Glutamatergic neuron (in vitro differentiated cells): ENCODE measurements at places on chromosomes 16 and 17. TPM values are rescaled to one million over a fixed set of nuclear protein-coding genes. Genes with fewer than 3 reads are reported as not detected.

Gene SAT2
- total RNA-seq: 97.3 TPM

Gene PPL
- total RNA-seq: 4.7 TPM

Gene ADAD2
- not detected for total RNA-seq

Gene PRSS27
- 10.8 TPM for total RNA-seq

Gene SAMD14
- 95.0 TPM for total RNA-seq

Gene TEKT5
- not detected for total RNA-seq

Gene MT4
- total RNA-seq: not detected

Gene MRPL12
- total RNA-seq: 57.7 TPM

Gene PRRT2
- total RNA-seq: 91.0 TPM

Gene TMED6
- not detected for total RNA-seq

Gene IRX3
- total RNA-seq: 13.0 TPM

Gene BRICD5
- 30.2 TPM for total RNA-seq

Gene CPNE7
- total RNA-seq: 17.8 TPM

Gene ATP2A1
- 4.5 TPM for total RNA-seq

Gene SMIM36
- not detected for total RNA-seq

Gene P2RX5
- 6.6 TPM for total RNA-seq

Gene NPTX1
- total RNA-seq: 18.1 TPM

Gene ALDOC
- 50.9 TPM for total RNA-seq

Gene SBK1
- total RNA-seq: 117 TPM

Gene SEZ6
- 6.7 TPM for total RNA-seq

Gene PPP1R9B
- 74.0 TPM for total RNA-seq

Gene SLC12A3
- not detected for total RNA-seq

Gene PHOSPHO1
- total RNA-seq: 0.22 TPM

Gene TMC8
- not detected for total RNA-seq

Gene EFNB3
- total RNA-seq: 17.9 TPM

Gene TP53TG3
- not detected for total RNA-seq

Gene WNT9B
- total RNA-seq: not detected
